Activated CD4-positive, alpha-beta T cell treated with anti-CD3 and anti-CD28 coated beads for 36 hours (primary cell): ENCODE measurements at places on chromosomes 12 and 14. TPM values are rescaled to one million over a fixed set of nuclear protein-coding genes. Genes with fewer than 3 reads are reported as not detected.

DNA sequence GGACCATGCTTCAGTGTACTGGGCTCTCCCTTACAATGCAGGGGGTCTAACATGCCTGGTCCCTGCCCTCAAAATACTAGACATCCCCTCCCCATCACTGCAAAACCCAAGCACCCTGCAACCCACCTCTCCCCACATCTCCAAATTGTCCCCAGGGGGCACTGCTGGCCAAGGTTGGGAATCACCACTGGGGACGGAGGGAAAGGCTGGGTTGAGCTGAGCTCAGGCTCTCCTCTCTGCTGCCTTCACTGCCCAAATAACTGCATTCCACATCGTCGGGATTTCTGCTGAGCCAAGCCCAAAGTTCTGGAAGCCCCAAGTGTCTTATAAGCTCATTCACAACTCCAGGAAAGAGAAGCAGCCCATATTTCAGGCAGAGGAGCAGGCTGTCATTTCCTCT is 69.6 kb downstream of the NT5DC3 start:
- peak; percentile 31 for DNase-seq

LRRIQ1 gene
- not detected for total RNA-seq

OR4K2 gene
- total RNA-seq, result not detected

DNA sequence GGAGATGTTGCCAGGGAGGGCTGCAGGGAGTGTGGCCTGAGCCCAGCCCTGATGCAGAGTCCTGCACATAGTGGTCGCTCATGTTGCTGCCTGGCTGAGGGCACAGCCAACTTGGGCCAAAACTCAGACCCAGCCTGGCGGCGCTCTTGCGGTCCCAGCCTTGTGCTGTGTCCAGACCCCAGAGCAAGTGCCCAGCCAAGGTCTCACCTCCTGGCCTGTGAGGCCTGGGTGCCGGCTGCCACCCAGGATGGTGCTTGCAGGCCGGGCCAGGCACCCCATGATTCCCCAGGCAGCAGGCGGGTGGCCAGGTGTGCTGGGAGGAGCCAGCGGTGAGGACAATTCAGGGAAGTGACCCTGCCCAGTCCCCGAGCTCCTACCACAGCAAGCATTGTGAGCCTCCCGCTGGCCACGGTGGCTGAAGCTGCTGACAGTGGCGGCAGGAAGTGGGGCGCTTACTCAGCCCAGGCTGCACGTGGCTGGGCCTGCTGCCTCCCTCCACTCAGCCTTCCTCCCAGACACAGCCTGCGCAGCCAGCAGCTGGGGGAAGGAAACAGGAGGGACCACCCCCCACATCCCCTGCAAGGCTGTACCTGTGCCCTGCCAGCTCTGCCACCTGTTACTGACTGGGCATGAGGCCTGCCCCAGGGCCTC is 17.7 kb upstream of the PGF start:
- peak; percentile 62 for DNase-seq

GRCh38 chr12:67070604-67071003 is 198.6 kb upstream of the CAND1 start:
- no peak for DNase-seq

CCDC60 gene
- not detected for total RNA-seq

GSC gene
- total RNA-seq, result not detected

GRCh38 chr12:51333536-51333935 is 9.6 kb upstream of the BIN2 start:
- DNase-seq, result no peak
